Activated T-cell treated with anti-CD3 and anti-CD28 coated beads for 4 hours (primary cell): ENCODE measurements at places on chromosomes 1 and 21.
A peak's percentile ranks its signal among the peaks of the same experiment; 100 is the strongest.

DNA sequence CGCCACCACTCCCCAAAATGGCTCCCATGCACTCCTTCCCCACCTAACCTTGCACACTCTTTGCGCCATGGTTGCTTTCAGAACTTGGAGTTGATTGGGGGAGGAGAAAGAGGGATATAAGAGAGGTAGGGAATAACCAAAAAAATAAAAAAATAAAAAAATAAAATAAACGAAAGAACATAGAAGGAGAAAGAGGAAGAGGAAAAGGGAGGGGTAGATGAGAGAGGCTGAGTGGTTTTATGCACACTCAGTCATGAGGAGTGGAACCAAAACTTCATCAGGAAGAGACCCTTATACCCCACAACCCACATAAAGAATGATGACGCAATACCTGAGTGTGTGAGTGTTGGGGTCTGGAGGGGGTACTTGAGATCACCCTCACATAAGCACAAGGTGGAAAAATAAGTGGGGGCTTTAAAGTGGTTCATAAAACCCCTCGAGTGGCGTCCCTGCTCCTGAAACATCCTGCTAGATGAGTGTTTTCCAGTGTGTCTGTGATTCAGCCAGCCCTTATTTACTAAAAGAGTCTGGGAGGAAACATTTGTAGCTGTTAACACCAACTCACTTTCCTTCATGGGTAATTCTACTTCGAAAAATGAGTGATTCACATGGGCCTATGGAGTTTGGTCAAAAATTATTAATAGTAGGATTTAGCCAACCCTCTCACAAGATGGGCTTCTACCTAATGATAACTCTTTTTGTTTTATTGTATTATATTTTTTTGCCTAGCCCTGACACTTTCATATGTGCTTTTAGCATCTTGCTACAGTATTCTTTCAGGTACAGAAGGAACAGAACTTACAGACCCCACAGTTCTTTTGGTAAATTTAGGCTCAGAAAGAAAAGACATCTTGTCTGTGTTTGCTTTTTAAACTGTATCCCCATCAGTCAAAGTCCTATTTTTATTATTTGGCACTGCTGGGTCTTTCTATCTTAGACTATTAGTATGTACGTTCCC is 5.2 kb downstream of the SLAMF1 start:
- DNase-seq, result peak; percentile 41

GRCh38 chr1:60483509-60483908 is 409.9 kb upstream of the C1orf87 start:
- DNase-seq, result no peak

GRCh38 chr1:69038379-69038778 is 529.3 kb upstream of the LRRC7 start:
- no peak for DNase-seq

- DNase-seq, result no peak
Observed at GRCh38 chr1:42439940-42440339, 15.9 kb downstream of the ZMYND12 start.

- DNase-seq, result no peak
Observed at GRCh38 chr1:164064501-164064900, 494.5 kb upstream of the PBX1 start.

GRCh38 chr1:58839147-58839795 is 55.4 kb upstream of the JUN start:
- no peak for DNase-seq

DNA sequence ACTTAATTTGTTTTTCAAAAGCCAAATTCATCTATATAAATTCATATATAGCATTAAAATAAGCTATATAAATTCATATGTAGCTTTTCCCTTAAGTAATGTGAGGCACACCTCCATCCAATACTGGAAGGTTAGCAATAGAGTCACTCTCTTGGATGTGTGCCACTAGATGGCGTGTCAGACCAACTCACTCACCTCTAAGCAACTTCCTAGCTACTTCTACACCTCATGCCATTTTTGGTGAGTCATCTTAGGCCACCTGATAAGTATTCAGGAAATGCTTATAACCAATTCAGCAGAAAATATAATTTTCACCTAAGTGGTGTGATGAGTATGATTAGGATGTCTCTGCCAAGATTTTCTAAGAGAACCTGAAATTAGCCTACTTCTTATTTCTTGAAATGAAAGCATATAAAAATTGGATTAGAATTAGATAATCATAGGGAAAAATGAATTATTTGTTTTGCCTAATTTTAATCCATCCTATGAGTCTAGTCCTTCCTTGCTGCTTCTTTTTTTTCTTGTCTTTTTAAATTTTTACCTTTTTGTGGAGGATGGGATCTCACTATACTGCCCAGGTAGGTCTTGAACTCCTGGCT is 34.4 kb upstream of the TADA1 start:
- DNase-seq, result peak; percentile 65

DNA sequence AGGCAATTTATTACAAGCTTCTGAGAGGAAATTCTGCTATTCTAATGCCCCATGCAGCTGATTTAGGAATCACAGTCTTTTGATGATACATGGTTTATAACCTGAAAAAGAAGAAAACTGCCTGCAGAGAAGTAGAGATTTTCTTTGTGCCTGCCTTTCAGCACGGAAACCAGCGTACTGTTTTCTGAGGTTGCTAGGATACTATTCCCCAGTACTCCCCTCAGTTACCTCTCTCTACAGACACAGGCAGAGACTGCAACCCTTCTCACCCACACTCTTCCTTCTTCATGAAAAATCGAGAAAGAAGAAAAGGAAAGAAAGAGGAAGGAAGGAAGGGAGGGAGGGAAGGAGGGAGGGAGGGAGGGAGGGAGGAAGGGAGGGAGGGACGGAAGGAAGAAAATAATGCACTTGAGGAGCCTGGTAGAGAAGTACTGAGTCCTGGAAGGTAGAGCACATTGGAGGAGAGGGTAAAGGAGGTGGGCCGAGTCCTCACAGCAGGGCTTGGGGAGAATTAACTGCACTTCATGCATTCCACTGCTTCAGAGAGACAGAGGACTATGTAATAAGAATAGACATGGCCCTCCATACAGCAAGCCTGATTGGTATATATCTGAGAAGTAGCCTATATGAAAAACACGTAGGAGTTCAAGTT is 21.9 kb downstream of the RGS2 start:
- DNase-seq, result no peak

- DNase-seq, result no peak
Observed at GRCh38 chr1:83791821-83792437, 207.0 kb downstream of the TTLL7 start.

- no peak for DNase-seq
Observed at GRCh38 chr1:12547586-12548225, 70.3 kb downstream of the DHRS3 start.

DNA sequence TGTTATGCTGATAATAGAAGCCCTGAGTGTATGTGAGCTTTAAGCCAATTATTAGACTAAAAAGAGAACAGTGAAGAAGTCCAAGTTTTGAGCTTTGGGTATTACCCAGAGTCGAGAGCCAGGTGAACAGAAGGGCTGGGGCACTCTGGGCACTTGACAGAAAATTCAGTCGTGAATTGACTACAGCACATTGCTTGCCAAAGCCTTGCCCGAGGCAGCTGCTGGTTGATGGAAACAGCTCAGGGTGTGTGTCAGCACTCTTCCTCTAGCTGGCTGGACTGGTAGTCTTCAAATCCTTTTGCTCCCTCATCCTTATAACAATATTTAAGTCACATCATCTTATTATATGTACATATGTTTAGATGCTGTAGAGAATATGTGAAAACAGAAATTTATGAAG is 21.3 kb downstream of the PDE4B start:
- DNase-seq, result no peak

GRCh38 chr1:67834246-67834877 is 1.1 kb upstream of the GNG12 start:
- DNase-seq, result no peak
